ENCODE measurements at places on chromosomes 2 and 18. TPM values are rescaled to one million over a fixed set of nuclear protein-coding genes. Genes with fewer than 3 reads are reported as not detected.

GRCh38 chr18:35284841-35285240 is 5.2 kb downstream of the ZSCAN30 start:
- H3K4me3 ChIP-seq: no peak overlapping the region
- DNase-seq: no peak
- no peak overlapping the region for H3K27ac ChIP-seq
- peaks cover 10% of the 10 kb centered on the region for H3K36me3 ChIP-seq
- no peaks in the 10 kb centered on the region for H3K4me1 ChIP-seq
- no peaks in the 10 kb centered on the region for H3K27me3 ChIP-seq

The KIAA2012 gene
- not detected for total RNA-seq

GRCh38 chr2:67719351-67719750 is 322.2 kb downstream of the ETAA1 start:
- no peak overlapping the region for H3K4me3 ChIP-seq
- H3K27ac ChIP-seq: no peak overlapping the region
- no peaks in the 10 kb centered on the region for H3K27me3 ChIP-seq
- H3K36me3 ChIP-seq: no peaks in the 10 kb centered on the region

GRCh38 chr2:54047091-54047490 is 68.3 kb upstream of the ACYP2 start:
- no peaks in the 10 kb centered on the region for H3K27me3 ChIP-seq
- no peaks in the 10 kb centered on the region for H3K4me1 ChIP-seq
- H3K36me3 ChIP-seq: no peaks in the 10 kb centered on the region

GRCh38 chr2:119741001-119741400 is 18.7 kb upstream of the PTPN4 start:
- H3K36me3 ChIP-seq: no peaks in the 10 kb centered on the region
- H3K4me1 ChIP-seq: no peaks in the 10 kb centered on the region
- no peak overlapping the region for H3K4me3 ChIP-seq

GRCh38 chr2:115560666-115561065 is 1118.2 kb downstream of the DPP10 start:
- no peak overlapping the region for H3K4me3 ChIP-seq
- no peaks in the 10 kb centered on the region for H3K27me3 ChIP-seq
- no peak overlapping the region for H3K27ac ChIP-seq
- no peak for DNase-seq
- H3K4me1 ChIP-seq: 0 out of 2 replicates have a peak, but pooled peaks cover 4% of the 10 kb centered on the region

DNA sequence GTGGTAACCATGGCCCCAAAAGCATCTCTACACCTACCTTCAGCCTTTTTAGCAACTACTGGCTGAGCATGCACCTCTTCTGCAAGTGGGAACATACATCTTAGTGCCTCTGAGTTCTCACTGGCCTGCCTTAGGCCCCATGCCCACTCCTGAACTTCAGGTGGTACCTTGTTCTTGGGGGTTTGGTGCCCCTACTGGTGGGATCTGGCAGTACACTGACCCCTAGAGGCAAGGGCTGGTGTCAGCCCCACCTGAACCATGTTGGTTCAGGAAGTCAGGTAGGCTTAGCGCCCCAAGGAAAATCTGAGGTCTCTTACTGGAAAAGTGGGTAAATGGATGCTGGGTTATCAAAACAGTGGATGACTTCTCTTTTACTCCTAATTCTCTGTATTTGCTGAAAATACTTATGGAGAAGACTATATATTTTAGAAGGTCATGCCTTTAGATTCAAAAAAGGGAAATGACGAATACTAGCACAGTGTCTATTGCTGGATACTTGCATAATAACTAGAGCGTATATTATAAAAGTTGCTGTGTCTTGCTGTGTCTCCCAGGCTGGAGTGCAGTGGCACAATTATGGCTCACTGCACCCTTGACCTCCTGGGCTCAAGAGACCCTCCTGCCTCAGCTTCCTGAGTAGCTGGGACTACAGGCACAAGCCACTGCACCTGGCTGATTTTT is 84.6 kb downstream of the RAB31 start:
- H3K27me3 ChIP-seq: no peaks in the 10 kb centered on the region
- no peaks in the 10 kb centered on the region for H3K4me1 ChIP-seq
- H3K27ac ChIP-seq: no peak overlapping the region

The TRIM43 gene
- not detected for total RNA-seq

DNA sequence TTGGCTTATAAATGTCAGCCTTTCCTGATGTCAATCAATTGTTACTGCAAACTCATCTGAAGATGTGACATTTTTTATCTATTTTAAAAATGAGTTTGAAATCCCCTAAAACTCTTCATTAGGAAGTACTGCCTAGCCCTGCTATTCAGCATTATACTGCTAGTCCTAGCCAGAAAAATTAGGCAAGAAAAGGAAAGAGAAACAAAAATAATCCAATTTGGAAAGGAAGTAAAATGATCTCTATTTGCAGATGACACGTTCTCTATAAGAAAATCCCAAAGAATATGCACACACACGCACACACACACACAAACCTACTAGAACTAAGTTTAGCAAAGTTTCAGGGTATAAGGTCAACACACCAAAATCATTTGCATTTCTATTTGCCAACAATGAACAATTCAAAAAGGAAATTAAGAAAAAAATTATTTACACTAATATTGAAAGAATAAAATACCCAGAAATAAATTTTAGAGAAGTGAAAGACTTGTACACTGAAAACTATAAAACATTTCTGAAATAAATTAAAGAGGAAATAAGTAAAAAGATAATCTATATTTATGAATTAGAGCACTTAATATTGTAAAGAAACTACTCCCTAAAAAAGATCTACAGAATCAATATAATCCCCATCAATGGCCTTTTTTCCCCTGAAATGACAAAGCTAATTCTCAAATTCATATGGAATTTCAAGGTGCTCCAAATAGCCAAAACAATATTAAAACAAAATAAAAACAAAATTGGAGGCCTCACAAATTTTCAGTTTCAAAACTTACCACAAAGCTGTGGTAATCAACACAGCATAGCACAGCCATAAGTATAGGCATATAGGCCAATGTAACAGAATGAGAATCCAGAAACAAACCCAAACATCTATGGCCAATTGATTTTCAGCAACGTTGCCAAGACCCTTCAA is 433.7 kb upstream of the TRIB2 start:
- H3K27ac ChIP-seq: no peak overlapping the region
- H3K27me3 ChIP-seq: no peaks in the 10 kb centered on the region
- H3K4me3 ChIP-seq: no peak overlapping the region
